ENCODE measurements at places on chromosomes 6 and 20. TPM values are rescaled to one million over a fixed set of nuclear protein-coding genes. Genes with fewer than 3 reads are reported as not detected.
A peak's percentile ranks its signal among the peaks of the same experiment; 100 is the strongest.

Gene CALHM6
- 3.6 TPM for polyA plus RNA-seq

GRCh38 chr6:150413198-150413597 lies 44.4 kb downstream of the IYD start:
- no peak for DNase-seq

GRCh38 chr20:46512943-46513844 lies at the start of gene ZNF334:
Gene ZNF334 (minus strand): TSS chr20:46513559. CDS start chr20:46512102, 1,457 bp downstream.
- DNase-seq: peak; percentile 46

- DNase-seq: no peak
Observed at GRCh38 chr20:22974354-22974753, 60.8 kb upstream of the SSTR4 start.

Gene MYLIP
- polyA plus RNA-seq: 48.9 TPM

DNA sequence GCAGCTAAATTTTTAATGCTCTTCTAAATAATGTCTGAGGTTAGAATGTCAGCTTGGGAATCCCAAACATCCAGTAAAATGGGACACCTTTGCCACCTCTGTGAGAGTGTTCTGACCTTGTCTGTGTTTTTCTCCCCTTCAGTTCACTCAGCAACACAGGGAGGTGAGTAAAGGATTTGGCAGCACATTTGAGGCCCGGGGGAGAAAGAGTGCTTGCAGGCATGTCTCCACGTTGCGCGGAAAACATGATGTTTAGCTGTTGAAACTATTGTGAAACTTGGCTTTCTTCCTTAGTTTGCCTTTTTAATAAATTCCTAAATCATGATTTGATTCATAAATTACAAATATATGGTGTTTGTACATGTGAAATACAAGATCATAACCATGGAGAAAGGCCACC lies 707.8 kb upstream of the FLRT3 start:
- no peak for DNase-seq

Gene AGER
- polyA plus RNA-seq: 10.8 TPM

Gene HLA-F
- 5.0 TPM for polyA plus RNA-seq

Gene SEL1L2
- 0.08 TPM for polyA plus RNA-seq

DNA sequence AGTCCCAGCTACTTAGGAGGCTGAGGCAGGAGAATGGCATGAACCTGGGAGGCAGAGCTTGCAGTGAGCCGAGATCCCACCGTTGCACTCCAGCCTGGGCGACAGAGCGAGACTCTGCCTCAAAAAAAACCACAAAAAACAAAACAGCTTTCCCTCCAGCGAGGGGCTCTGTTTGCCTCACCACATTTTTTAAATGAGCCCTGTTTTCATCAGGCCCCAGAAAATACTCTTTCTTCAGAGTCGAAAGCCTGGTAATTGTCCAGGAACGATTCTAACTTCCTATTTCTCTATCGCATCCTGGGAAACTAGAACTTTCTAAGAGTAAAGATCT lies 12.2 kb downstream of the MTG2 start:
- no peak for DNase-seq

DNA sequence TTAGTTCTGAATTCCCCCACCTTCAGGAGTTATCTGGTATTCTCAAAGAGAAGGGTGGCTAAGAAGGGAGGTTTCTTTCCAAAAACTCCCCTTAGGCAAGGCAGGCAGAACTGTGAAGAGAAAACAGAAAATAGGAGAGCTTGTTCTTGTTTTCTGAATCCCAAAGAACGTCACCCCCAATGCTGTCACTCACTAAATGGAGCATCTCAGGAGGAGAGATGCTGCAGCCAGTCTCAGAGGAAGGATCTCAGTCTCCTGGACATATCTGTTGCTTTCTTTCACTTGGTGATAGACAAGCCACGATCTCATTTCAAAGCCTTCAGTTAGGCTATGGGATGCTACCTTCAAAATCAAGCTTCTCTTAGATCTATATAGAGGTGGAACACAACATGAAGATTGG lies 16.1 kb upstream of the MYB start:
- DNase-seq: no peak

DNA sequence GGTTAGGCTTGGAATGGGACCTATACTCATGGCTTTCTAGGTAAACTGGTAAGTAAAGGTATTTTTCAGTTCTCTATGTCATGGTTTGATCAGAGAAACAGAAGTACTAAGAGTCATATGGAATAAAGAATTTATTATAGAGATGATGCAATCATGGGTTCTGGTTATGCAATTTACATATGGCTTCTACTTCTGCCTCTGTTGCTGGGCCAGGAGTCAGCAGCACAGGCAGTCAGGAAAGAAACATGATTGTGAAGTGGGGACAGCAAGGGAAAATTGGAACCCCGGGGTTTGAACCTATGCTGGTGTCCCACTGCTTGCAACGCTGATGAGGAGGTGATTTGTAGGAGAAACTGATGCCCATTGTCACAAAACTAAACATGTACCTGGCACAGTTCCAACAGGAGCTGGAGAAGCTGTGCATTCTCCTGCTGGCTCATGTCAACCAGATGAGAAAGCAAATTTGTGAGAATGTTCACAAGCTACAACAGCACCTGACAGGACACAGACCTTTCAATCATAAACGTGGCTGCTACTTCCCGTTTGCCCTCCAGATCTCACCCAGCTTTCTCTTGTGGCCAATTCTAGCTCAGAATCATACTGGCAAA lies 887.1 kb downstream of the TFAP2A start:
- no peak for DNase-seq

Gene GPLD1
- 4.8 TPM for polyA plus RNA-seq

DNA sequence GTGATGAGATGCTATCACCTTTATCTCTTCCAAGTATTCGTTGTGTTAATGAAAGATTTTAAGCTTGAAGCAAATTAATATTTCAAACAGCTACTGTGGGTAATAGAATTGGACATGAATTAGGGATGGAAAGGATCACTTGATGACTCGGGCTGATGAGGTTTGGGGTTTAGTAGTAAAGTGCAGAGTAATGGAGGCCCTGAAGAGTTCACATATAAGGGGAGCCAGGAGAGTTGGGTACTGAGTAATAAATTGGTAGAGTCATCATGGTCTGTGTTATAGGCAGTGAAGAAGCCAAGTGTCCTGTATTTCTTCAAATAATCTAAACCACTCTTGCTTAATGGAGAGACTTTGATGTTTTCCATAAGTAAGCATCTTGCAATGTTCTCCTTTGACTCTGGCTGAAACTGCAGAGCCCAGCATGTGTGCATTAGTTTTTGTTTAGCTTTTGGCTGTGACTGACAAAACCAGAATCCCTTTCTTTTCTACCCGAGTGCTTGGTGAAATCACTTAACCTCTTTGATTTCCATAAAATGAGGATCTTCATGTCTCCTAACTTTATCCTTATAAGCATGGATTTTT lies 57.6 kb downstream of the L3MBTL3 start:
- DNase-seq: no peak

Gene TFAP2A
- 44.9 TPM for polyA plus RNA-seq

- no peak for DNase-seq
Observed at GRCh38 chr6:134510920-134511319, 193.0 kb upstream of the SGK1 start.

Gene EYS
- polyA plus RNA-seq: 0.43 TPM

Gene CNR1
- polyA plus RNA-seq: 0.87 TPM

DNA sequence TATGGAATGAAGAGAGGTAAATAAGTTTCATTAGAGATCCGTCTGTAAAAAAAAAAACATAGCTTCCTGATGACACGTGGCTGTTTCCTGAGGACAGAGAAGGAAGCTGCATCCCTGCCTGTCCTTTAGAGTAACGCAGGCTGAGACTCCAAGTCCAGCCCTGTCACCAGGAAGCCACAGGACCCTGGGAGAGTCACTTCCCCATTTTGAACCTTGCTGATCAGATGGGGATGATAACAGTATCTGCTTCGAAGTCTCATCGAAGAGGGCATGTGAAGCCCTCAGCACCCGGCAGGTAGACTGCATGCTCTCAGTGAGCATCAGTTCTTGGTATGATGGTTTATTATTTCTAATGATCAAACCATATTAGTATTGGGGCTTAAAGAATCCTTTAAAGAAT lies 139.1 kb upstream of the KCNG1 start:
- DNase-seq: no peak

- no peak for DNase-seq
Observed at GRCh38 chr6:121881974-121882667, 446.7 kb downstream of the GJA1 start.

GRCh38 chr6:7173843-7174503 lies 66.2 kb downstream of the RREB1 start:
- DNase-seq: no peak

- DNase-seq: no peak
Observed at GRCh38 chr6:161542346-161542980, 268.6 kb upstream of the AGPAT4 start.

DNA sequence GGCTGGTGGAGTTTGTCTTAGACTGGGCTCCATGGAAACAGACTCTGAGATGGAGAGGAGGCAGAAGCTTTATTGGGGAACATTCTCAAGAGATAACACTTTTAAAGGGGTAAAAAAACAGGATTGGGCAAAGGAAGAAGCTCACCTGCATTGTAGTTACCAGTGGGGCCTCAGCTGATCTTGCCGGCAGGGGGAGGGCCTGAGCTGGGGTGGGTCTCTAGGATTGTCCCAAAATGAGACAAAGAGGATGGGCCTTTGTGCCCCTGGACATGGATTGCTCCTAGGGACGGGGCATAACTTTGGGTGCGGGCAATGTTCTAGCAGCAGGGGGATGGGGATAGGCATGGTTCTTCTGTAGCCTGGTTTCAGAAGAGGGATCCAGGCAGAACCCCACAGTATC lies 12.5 kb downstream of the SGK2 start:
- no peak for DNase-seq

GRCh38 chr6:142238881-142239280 lies 62.9 kb upstream of the ADGRG6 start:
- no peak for DNase-seq

DNA sequence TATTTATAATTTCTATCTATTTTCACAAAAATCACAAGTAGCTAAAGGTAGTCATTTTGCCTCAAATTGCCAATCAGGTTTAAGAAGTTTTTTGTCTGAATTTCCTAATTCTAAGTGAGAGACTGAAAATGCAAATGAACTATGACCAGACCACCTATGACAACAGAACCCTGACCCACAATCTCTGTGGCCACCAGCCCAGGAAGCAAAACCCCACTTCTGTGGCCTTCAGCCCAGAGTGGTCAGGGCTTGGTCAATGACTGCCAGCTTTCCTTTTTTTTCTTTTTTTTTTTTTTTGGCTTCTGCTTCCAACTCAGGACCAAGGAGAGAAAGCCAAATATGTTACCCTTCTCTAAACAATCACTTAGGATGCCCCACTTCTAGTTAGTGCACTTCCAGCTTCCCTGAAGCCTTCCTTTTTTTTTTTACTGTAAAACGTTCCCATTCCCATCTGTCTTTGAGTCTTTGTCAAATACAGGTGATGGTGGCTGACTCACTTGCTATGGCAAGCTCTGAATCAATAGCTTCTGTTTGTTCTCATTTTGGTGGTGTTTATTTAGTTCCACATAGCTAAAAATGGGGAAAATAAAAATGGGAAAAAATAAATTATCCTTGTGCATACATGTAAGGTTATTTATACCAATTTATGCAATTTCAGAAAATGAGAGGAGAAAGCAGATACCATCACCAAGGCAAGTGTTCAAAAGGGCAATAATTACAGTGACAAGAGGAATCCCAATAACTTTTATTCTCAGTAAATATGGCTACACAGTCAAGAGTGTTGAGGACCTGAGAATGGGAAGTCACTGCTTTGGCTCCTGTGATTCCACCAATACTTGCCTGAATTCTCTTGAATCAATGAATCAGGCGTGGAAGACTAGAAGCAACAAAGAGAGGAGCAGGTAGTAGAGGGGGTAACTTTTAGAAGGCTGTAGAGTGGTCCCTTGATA lies 170.3 kb upstream of the PDE7B start:
- no peak for DNase-seq

Gene ZBP1
- 0.22 TPM for polyA plus RNA-seq

GRCh38 chr20:40154514-40154913 lies 534.5 kb downstream of the MAFB start:
- no peak for DNase-seq

Gene EYA2
- polyA plus RNA-seq: 0.49 TPM

- DNase-seq: no peak
Observed at GRCh38 chr6:157997893-157998608, 16.4 kb downstream of the SYNJ2 start.

DNA sequence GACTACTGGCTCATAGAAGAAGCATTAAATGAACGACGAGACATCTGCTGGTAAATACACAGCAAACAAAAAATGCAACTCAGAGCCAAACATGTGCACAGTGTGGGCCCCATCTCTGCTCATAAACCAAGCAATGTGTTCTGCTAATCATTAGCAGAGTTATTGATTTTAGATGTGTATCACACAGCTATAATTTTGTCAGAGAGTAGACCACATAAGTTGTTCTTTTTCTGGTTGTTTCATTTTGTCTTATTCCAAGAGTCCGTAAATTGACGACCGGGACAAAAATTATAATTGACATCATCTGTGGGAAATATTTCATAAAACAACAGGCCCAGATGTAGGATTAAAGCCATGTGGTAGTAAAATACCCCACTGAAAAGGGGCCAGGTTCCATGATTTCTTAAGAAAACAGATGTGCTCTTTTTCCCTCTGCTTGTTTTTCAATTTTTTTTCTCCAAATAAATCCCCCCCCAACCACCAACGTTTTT lies 423.6 kb downstream of the HAO1 start:
- no peak for DNase-seq

DNA sequence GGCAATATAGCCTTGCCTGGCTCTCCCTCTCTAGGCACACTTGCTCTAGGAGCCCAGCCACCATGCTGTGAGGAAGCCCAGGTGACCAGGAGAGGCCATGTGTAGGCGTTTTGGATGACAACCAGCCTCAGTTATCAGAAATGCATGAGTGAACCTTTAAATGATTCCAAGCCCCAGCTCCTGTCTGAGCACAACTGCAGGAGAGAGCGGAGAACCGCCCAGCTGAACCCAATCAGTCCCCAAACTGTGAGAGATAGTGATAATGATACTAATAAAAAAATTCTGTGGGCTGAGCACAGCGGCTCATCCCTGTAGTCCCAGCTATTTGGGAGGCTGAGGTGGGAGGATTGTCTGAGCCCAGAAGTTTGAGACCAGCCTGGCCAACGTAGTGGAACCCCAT lies 83.8 kb upstream of the TOX2 start:
- DNase-seq: no peak

DNA sequence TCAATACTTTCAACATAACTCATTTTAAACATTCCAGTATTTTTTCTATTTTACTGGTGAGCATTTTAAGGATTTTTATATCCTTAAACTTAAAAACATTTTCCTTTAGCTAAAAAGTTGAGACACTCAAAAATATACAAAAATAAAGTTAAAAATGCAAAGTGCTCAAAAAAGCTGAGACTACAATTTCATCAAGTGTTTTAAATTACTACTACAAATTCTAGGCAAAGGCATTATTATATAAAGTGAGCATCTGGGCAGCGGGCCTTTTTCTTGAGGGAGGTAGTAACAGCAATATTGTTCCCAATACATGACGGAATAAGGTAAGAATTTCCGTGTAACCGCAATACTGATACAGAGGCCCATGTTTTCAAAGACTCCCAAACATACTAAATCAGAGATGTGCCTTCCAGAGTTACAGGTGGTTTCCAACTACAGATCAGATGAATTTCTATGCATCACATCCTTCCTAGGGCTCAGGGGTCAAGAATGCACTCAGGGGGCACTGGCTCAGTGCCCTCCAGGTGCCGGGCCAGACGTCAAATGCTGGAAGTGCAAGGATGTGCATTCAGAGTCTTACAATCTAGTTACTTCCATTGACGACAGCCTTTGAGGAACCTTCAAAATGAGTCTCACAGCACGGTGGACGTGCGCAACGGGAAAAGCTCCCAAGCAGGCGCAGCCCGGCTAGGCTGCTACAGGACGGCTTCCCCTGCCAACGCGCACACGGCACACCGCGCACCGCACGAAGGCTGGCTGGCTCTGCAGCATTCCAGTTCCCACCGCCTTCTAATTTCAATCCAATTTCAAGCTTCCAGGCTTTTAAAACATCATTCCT lies 1.7 kb downstream of the PHF10 start:
- no peak for DNase-seq
